NCI-H460 (cell line): ENCODE measurements at places on chromosomes 12 and 14. TPM values are rescaled to one million over a fixed set of nuclear protein-coding genes. Genes with fewer than 3 reads are reported as not detected.

DNA sequence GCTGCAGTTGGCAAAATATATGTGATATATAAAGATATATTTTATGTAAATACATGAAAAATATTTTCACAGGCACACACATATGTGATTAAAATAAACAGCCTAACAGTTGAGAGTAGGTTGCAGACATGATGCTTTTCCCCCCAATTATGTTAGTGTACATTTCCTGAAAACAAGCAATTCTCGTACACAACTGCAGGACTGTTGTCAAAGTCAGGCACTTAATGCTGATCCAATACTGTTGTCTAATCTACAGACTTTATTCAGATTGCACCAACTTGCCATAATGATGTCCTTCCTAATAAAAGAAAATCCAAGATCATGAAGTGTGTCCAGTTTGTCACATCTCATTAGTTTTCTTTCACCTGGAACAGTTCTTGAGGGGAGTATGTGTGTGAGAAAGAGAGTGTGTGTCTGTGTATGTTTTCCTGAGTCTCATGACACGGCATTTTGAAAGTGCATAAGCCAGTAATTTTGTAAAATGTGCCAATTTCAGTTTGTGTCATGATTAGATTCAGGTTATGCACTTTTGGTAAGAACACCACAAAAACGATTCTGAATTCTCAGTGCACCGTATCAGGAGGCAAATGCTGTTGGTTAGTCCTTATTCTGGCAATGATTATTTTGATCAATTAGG, 16.5 kb upstream of the SEL1L start:
- DNase-seq = no peak

- DNase-seq = peak; percentile 73
Measured at GRCh38 chr12:49347311-49348193, 864 bp downstream of the DNAJC22 start.

DNA sequence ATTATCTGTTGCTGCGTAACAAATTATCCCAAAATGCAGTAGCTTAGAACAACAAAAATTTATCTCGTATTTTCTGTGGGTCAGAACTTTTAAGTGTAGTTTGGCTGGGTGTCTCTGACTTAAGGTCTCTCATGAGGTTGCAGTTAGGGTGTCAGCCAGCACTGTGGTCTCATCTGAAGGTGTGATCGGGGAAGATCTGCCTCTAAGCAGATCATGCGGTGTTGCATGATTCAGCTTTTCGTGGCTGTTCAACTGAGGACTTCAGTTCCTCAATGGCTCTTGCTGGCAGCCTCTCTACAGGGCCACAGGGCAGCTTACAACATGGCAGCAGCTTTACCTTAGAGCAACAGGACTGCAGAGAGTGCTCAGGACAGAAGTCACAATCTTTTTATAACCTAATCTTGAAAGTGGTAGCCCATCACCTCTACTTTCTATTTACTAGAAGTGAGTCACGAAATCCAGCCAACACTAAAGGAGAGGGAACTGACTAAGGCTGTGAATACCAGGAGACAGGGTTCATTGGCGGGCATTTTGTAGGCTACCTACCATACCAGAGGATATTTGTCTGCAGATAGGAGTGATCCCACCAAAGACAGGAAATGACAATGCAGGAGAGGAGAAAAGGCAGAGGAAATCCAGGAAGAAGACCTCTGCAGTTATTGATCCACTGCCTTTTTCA, 1.8 kb upstream of the TMPRSS12 start:
- no peak for DNase-seq

The ACAD10 gene
- 9.8 and 19.0 TPM in 2 replicates for total RNA-seq

GRCh38 chr12:124435806-124436345, 131.5 kb downstream of the NCOR2 start:
- DNase-seq = no peak

GRCh38 chr14:100392356-100392755, 69.2 kb downstream of the SLC25A47 start:
- DNase-seq = no peak

DNA sequence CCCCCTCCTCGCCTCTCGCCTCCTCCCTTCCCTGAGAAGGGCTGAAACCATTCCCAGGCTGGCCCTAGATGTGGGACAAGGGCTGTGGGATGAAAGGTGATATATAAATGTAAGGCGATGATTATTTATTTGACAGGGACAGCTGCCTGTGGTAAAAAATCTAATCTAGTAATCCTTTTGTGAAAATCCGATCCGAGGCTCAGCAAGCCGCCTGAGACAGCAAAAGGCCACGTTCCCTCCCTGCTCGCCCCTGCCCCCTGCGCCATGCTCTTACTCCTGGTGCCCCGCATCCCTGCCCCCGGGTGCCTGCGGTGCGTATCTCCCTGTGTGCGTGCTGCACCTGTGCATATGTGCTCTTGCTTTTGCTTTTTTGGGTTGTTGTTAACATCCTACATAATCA, 65.2 kb downstream of the TSPAN9 start:
- DNase-seq = no peak

The GDF3 gene
- not detected in 2 replicates for total RNA-seq

DNA sequence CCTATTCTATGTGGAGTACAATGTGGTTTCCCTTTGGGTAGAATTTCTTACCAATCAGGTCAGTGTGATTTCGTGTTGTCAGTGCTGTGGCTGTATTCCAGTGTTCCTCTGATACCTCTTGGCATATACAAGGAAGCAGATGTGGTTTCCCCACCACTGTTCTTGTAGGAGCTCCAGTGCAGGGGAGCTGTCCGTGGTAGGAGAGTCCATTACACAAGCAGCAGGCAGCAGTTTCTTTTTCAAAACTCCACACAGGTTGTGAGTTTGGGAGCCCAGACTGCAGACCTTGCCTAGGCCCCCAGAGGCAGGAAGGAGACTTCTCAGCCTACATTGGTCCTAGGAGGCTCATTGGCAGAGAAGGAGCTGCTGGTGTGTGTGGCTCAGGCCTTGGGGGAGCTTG, 452.8 kb downstream of the AACS start:
- DNase-seq = no peak

DNA sequence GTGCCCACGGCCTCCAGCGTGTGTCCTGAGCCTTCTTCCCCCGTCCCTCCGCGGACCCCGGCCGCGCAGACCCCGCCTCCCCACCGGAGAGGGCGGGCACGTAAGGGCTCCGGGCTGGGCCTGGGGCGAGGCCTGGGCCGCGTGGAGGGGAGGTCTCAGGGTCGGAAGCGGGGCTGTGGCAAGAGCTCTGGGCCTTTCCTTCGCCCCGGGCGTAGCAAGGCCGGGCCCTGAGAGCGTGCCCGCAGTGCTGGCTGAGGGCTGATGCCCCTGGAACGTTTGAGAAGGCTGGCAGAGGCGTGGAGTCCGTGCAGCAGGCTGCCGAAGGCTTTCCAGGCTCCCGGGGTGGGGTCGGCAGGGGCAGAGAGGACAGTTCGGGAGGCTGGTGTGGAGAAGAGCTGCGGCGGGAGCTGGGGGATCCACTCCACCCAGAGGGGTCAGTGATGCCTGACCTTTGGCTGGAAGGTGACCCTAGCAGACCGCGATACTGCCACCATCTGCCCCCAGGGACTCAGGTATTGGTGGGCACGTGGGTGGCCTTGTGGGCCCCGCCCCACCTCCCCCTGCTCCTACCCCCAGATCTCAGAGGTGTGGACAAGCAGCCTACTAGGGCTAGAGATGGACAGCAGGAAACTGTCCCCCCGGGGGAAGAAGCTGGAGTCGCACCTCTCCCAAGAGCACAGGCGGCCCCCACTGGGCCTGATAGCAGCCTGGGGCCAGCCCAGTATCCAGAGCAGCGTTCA, 558 bp downstream of the TEX22 start:
- DNase-seq = no peak

DNA sequence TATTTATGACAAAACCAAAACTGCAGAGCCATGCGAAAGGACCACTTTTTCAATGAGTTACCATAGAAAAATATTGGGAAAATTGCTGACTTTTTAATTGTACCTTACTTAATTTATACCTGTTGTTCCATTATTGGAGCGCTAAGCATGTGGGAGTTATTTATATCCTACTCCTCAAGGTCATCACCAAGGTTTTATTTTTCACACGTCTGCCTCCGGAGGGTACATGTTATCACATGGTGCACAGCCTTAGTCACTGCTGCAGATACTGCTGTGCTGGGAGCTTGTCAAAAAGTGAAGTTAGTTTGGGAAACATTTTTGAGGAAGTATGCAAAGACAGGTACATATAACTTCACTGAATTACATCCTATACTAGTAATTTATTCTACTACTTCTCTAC, 1444.3 kb downstream of the AACS start:
- no peak for DNase-seq

DNA sequence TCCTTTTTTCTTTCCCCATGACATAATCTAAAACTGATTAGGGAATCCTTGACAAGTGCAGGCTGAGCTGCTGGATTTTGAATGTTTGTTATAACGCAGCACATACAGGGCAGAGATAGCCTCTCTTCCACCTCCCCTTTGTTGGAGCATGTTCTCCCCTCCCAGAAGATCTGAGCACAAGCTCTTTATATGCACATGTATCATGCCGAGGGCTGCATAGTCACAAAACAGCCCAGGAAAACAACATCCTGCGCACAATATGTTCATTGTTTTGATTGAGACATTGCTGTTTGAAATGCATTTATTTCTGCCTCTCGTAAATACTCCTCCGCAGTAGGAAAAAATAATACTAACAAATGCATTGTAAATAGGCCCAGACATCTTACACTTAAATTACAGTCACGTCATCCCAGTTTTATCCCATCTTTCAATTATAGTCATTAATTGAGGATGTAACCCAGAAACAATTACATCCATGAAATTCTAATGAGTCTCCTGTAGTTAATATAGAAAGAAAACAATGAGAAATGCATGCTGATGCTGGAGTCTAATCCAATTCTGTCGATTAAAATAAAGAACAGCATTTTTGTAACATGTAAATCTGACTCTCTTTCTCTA, 401.8 kb downstream of the BTG1 start:
- DNase-seq = no peak

- DNase-seq = no peak
Measured at GRCh38 chr14:50363714-50364111, 33.0 kb downstream of the CDKL1 start.

GRCh38 chr14:96762650-96763049, 34.5 kb upstream of the VRK1 start:
- DNase-seq = peak; percentile 61

DNA sequence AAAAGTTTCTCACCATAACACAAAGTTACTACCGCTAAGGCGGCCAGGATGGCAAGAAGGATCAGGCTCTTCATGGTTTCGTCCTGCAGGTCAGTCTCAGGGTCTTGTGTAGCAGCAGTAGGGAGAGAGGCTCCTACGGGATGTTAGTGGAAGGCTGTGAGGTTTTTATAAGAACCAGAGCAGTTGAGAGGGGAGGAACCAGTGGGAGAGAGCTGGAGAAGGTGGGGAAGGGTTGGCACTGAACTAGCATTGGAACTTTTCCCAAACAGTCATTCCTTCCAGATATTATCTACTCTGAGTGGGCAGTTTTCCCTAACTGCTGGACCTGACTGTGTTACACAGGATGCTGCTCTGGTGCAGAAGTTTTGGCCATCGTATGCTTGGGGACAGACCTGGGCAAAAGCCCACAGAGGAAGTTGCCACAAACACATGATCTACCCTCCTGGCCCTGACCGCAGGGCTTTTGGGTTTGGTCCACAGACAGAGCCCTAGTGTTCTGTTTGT, at the start of gene MGP:
TSS of gene MGP (minus strand) at position 137 of the 504 bp plus-strand sequence. CDS start at position 74, 63 bp downstream.
- no peak for DNase-seq

GRCh38 chr12:4663971-4664505, 15.1 kb downstream of the NDUFA9 start:
- DNase-seq = no peak

The TGFB3 gene
- total RNA-seq = 0.84 and 2.0 TPM in 2 replicates

- no peak for DNase-seq
Measured at GRCh38 chr12:56684745-56685359, 3.2 kb downstream of the PTGES3 start.

DNA sequence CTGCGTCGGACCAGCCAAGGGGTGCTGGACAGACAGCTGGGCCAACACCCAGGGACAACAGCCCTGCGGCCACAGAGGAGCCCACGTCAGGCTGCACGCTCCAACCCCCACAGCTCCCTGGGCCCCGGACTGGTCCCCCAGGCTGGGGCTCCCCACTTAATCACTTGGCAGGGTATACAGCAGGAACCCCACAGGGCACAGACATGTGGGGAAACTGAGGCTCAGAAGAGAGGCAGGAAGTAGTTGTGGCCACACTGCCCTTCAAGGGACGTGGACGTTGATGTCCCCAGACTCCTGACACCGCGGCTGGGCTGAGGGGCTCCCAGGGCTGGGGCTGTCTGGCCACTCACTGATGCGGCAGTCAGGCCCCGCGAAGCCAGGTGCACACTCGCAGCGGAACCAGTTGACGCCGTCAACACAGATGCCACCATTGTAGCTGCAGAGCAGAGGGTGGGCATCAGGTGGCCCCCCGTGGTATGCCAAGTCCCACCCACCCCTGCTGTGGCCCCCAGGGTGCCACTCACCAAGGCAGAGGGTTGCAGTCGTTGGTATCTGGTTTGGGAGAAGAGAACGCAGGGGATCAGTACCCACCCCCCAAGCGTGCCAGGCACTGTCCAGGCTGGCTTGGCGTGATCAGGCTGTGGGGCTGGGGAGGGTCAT, 21.5 kb downstream of the JAG2 start:
- DNase-seq = no peak

- DNase-seq = peak; percentile 55
Measured at GRCh38 chr12:26651566-26652188, 181.3 kb downstream of the ITPR2 start.

DNA sequence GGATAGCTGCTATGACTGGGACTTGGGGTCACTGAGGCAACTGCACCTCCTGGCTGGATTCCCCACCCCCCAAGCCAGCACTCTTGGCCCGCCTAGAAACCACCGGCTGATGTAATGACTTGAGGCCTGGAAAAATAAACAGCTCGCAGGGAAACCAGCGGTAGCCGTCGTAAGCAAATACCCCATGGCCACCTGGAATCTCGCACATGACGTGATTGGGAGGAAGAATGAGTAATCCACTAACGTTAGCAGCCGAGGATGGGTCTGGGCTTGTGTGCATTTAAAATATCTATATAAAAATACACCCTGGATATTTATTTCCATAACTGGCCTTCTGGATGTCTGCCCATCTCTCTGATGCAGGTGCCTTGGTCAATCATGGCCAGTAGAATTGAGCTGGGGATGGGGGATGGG, 120.1 kb downstream of the SMOC1 start:
- DNase-seq = peak; percentile 100

- no peak for DNase-seq
Measured at GRCh38 chr12:74889563-74890236, 319.9 kb downstream of the KCNC2 start.

DNA sequence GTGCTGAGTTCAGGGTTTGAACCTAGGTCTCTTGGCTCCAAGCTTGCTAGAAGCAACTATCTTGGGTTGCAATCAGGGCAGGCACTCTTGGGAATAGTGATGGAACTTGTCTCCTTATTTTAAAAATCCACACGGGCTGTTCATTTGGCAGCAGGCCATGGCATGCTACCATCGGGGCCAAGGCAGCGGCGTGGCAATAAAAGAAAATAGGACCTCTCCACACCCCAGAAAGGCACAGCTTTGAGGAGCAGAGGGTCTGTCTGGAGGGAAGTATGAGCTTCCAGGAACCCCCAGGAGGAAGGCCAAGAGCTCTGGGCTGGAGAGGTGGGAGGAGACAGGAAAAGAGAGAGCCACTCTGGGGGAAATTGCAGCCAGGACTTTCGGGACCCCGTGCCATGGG, 15.3 kb downstream of the RPS6KL1 start:
- no peak for DNase-seq
